Fibroblast of skin of right biceps (primary cell): ENCODE measurements at places on chromosomes 12 and 14.

GRCh38 chr14:20487396-20487725 lies 18.0 kb upstream of the RNASE10 start:
- DNase-seq, result no peak

- peak; percentile 79 for DNase-seq
Observed at GRCh38 chr14:20436363-20436755, 393 bp upstream of the KLHL33 start.

DNA sequence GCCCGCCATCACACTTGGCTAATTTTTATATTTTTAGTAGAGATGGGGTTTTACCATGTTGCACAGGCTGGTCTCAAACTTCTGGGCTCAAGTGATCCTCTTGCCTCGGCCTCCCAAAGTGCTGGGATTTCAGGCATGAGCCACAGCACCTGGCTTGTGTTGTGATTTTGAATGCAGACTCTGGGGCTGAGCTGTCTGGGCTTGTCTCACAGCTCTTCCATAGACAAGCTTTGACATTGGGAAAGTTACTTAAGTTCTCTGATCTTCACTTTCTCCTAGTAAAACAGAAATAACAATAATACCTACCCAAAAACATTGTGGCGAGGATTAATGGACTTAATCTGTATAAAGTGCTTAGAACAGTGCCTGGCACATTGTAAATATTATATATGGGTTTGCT lies 36.0 kb downstream of the TMBIM6 start:
- no peak for DNase-seq

GRCh38 chr14:75132382-75133086 lies 5.7 kb upstream of the NEK9 start:
- peak; percentile 71 for DNase-seq

DNA sequence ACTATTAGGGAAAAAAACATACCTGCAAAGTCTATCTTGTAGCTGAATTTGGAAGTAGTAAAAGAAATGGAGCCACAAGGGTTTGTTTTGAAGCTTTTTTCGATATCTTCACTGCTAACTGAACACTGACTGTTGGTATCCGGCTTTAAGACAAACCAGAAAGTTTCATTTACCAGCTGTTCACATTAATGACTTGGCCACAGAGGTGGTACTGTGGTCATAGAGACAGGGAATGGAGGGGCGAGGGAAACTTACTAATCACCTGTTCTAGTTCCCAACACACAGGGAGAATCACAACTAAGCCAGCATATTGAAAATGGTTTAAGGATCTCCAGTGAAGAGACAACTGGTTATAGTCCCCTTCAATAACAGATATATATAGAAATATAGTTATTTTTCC lies 44.3 kb downstream of the PARP11 start:
- no peak for DNase-seq

- no peak for DNase-seq
Observed at GRCh38 chr14:42391146-42391834, 784.6 kb downstream of the LRFN5 start.

- DNase-seq, result peak; percentile 50
Observed at GRCh38 chr14:85587151-85587711, 57.3 kb downstream of the FLRT2 start.

GRCh38 chr14:68822132-68822651 lies 29.3 kb upstream of the ZFP36L1 start:
- no peak for DNase-seq

- DNase-seq, result peak; percentile 92
Observed at GRCh38 chr12:22624870-22625761, at the start of gene ETNK1. TSS of gene ETNK1 (plus strand) at chr12:22625171. CDS start at chr12:22625431, 260 bp downstream.

GRCh38 chr14:69132513-69133181 lies 20.3 kb downstream of the DCAF5 start:
- peak; percentile 23 for DNase-seq

DNA sequence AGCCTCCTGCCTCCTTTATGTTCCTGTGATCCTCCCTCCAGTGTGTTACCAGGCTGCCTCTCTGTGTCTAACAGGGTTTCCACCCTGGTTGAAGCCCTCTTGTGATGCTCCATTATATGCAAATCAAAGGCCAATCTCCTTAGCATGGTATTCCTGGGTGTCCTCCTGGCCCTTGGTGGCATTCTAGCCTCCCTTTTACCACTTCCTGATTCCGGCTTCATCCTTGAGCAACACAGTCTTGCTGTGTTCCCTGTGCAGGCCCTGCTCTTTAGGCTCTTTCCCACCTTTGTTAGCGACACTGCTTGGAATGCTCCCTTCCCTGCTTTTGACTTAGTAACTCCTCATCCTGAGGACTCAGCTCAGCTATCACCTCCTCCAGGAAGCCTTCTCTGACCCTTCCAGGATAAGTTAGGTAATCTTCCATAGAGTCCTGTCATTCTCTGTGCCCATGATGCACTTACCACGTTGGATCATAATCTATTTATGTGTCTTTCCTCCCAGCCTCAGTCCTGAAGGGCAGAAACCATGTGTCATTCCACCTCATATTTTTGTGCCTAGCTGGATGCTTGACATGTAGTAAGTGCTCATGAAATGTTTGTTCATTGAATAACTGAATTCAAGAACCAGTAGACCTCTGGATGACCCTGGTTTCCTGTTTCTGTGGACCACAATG lies 37.3 kb downstream of the PRKCH start:
- DNase-seq, result no peak

DNA sequence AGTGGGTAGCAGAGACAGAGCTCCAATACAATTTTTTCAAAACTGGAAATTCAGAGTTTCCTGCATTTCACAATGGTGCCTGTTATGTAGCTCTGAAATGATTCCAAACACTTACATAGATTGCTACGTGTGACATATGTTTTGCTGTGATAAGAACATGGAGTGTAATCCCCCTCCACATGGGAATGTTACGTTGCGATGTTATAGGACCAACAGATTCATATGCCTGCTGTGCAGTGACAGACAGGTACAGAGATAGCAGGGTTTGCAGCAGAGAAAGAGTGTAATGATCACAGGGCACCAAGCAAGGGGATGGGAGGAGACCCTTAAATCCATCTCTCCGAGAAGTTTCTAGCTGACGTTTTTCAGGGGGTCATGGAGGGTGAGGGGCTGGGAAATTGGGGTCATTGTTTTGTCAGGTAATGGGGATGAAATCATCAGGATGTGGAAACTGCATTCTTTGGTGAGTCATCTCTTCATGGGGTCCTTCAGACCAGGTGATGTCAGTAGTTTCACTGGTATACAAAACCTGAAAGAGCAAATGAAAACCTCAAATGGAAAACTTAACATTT lies 76.6 kb upstream of the OSBPL8 start:
- peak; percentile 48 for DNase-seq

- DNase-seq, result no peak
Observed at GRCh38 chr14:53408175-53408879, 255.2 kb upstream of the DDHD1 start.

DNA sequence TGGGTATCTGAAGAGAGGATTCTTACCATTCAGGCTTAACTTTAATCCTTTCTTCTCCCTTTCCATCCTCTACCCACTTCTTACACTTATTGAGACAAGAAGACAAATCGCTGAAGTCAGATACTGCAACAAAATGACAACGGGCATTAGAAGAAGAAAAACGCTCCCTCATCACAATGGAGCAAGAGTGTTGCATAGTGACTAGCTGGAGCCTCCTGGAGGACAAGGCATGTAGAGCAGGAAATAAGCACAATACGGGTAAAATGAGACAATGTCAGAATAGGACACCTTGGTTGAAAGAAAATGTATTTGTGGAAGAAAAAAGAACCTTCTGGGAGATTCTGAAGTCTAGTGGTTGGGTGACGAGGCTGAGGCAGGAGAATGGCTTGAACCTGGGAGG lies 501.0 kb downstream of the RERGL start:
- no peak for DNase-seq

DNA sequence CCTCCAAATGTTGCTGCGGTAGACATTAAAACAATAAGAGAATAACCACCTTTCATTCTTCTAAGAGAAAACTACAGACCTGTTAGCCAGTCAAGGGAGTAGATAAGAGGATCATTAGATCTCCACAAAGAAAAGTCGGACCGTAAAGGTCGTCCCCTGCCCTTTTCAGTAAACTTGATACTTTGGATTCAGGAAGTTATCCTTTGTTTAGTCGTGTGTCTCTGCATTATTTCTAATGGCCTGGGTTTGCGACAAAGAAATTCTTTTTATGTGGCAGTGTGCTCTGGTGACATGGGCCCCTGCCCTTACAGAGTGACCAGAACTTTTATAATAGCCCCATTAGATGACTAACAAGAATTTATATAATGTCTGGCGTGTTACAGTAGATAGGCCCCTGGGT lies 44.6 kb upstream of the EVL start:
- no peak for DNase-seq

- DNase-seq, result no peak
Observed at GRCh38 chr12:132186857-132187620, 42.8 kb downstream of the NOC4L start.

- DNase-seq, result peak; percentile 96
Observed at GRCh38 chr14:49975276-49975675, 82.4 kb downstream of the ARF6 start.

- no peak for DNase-seq
Observed at GRCh38 chr14:101113108-101113612, 209.6 kb upstream of the RTL1 start.

GRCh38 chr14:41873686-41874317 lies 267.1 kb downstream of the LRFN5 start:
- peak; percentile 85 for DNase-seq

DNA sequence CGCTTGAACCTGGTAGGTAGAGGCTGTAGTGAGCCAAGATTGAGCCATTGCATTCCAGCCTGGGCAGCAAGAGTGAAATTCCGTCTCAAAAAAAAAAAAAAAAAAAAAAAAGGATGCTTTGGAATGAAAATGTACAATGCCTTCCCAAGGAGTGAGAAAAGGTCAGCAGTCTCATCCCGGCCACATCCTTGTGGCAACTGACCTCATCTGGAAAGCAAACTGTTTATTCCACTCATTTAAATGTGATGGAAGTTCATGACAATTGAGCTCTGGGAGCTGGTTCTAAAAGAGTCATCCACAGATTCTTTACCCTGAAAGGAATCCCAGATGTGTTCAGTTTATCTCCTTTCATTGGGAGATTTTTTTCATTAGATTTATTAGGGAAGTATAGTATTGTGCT lies 19.4 kb upstream of the LIMA1 start:
- peak; percentile 15 for DNase-seq

DNA sequence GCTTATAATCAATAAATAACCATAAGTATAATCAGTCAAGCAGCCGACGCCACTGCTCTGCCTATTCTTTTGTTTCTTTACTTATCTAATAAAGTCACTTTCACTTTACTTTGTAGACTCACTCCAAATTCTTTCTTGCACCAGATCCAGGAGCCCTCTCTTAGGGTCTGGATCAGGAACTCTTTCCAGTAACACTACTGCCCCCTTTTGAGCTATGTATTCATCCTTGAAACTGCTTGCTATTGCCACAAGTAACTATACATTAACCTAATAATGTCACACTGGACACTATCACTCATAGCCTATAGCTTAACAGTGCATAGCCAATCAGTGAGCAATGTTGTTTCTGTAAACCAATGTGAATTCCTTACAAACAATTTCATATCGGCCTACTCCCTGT lies 2.8 kb upstream of the NID2 start:
- DNase-seq, result peak; percentile 70

DNA sequence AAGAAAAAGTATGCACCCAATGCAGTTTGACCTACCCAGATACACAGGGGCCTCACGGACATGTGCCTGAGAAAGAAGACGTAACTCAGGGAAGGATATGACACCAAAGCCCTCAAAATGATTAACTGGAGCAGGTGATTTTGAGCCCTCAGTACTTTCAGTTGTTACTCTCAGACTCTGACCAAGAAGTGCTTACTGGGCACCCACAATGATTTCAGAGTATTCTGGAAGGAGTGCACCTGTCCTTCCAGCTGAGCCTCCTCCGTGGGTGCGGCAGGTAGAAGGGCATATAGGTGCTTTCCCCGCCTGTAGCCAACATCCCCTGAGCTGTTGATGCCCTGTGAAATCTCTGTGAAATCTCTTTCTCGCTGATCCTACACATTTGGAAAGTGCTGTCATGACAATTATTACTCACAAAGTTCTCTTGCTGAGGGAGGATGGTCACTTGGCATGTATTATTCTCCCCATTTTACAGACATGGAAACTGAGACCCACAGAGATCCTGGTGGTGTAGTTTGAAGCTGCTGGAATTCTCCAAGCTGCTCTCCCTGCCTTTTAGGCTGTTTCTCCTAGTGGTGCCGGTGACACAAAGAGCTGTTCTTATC lies 154.3 kb upstream of the CCND2 start:
- no peak for DNase-seq

DNA sequence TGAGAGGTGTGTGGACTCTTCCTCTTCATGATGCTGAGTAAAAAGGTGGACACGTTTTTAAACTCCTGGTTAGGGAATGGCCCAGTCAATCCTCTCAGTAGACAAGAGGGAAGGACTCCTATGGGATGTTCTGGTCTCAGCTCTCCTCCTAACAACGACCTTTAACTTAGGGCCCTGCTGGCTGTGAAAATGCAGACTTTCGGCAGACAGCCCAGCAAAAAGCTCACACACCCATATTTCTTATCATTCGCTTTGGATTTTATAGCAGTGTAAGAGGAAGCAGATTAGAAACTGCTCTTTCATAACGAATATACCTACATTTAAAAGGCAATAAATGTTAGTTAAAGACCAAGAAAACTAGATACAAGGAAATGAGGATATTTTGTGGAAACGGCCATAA lies 18.0 kb upstream of the YARS2 start:
- DNase-seq, result no peak

GRCh38 chr12:92717202-92717601 lies 14.4 kb downstream of the PLEKHG7 start:
- peak; percentile 25 for DNase-seq

GRCh38 chr12:110227138-110227537 lies 53.9 kb upstream of the ATP2A2 start:
- DNase-seq, result no peak

GRCh38 chr12:3542911-3543310 lies 51.9 kb downstream of the PRMT8 start:
- no peak for DNase-seq

DNA sequence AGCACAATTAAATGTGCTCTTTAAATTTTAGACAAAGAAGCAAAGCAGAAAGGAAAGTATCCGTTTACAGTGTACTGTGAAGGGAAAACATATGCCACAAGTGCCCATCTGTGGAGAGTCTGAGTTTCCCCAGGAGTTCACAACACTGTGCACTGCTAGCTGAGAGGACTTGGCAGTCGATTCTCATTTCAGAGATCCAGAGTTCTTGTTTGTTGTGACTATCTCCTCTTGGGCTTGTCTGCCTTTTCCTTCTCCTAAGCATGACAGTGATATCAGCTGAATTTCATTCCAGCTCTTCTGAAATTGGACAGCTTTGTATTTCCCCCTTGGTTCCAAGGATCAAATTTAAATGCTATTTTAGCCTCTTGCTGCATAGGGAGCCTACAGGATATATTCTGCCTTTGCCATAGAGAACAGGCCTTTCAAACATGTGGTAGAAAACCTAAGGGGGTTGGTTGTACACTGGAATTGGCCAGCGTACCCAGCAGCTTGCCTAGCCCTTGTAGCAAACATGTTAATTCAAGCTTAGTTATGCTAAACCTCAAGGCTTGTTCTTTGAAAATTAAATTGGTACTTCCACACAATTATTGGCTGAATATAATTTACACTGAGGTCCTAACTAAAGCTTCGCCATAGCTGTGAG lies 259.2 kb upstream of the NOVA1 start:
- no peak for DNase-seq
